ENCODE measurements at places on chromosomes 1 and 21. TPM values are rescaled to one million over a fixed set of nuclear protein-coding genes. Genes with fewer than 3 reads are reported as not detected.

PRKCZ gene
- 2.0 TPM for total RNA-seq

LRRC3 gene
- 0.26 TPM for total RNA-seq

RAB3B gene
- total RNA-seq, result 7.2 TPM

TRIM58 gene
- total RNA-seq, result 0.50 TPM

ANKRD34A gene
- total RNA-seq, result 0.26 TPM

NCSTN gene
- 97.1 TPM for total RNA-seq

AMY2A gene
- not detected for total RNA-seq

DAB1 gene
- total RNA-seq, result 0.17 TPM

SMIM1 gene
- 1.5 TPM for total RNA-seq

UCK2 gene
- total RNA-seq, result 95.1 TPM

ERICH3 gene
- total RNA-seq, result 0.17 TPM
